HFFc6 (cell line): ENCODE measurements at places on chromosomes 5 and 9. TPM values are rescaled to one million over a fixed set of nuclear protein-coding genes. Genes with fewer than 3 reads are reported as not detected.

Gene WNK2
- total RNA-seq = not detected in 2 replicates

Gene MAP1B
- total RNA-seq = 149 to 236 TPM (median 215 TPM) in 3 replicates

Gene PRR16
- total RNA-seq = 57.9 to 70.9 TPM (median 69.7 TPM) in 3 replicates

Gene SPINK7
- total RNA-seq = not detected in 3 replicates

Gene BNC2
- total RNA-seq = 18.1 to 24.1 TPM (median 19.0 TPM) in 3 replicates

Gene KIF12
- not detected in 3 replicates for total RNA-seq

Gene LHX3
- total RNA-seq = not detected in 2 replicates

Gene MYOZ3
- not detected in 2 replicates for total RNA-seq

Gene DAPK1
- total RNA-seq = 0.12 to 0.35 TPM (median 0.19 TPM) in 3 replicates

Gene SLC34A3
- not detected in 3 replicates for total RNA-seq

Gene ITK
- total RNA-seq = not detected in 3 replicates

GRCh38 chr5:30698217-30698616, 495.3 kb upstream of the CDH6 start:
- no peaks in the 10 kb centered on the region for H3K36me3 ChIP-seq
- H3K4me1 ChIP-seq = no peaks in the 10 kb centered on the region
- H3K27ac ChIP-seq = no peak overlapping the region
- no peak for DNase-seq
- H3K27me3 ChIP-seq = no peaks in the 10 kb centered on the region; the same call in 1 of the 2 replicates

DNA sequence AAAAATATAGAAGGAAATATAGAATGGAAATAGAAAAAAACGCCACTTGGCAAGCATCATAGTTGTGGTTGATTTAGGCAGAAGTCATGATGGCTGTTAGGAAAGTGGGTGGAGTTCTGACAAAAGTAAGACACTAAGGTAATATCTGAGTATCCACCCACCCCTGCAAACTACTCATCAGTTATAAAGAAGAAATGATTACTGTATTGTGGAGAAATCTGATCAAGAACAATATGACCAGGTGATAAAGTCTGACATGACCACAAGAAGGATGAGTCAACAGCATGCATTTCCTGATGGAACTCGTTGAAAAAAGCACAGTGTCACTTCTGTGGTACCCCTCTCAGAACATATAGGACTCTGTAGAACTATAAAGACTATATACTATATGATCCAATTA, 343.4 kb upstream of the PAPPA start:
- H3K36me3 ChIP-seq = no peaks in the 10 kb centered on the region
- H3K4me3 ChIP-seq = no peak overlapping the region
- no peak overlapping the region for H3K27ac ChIP-seq
- no peaks in the 10 kb centered on the region for H3K27me3 ChIP-seq

DNA sequence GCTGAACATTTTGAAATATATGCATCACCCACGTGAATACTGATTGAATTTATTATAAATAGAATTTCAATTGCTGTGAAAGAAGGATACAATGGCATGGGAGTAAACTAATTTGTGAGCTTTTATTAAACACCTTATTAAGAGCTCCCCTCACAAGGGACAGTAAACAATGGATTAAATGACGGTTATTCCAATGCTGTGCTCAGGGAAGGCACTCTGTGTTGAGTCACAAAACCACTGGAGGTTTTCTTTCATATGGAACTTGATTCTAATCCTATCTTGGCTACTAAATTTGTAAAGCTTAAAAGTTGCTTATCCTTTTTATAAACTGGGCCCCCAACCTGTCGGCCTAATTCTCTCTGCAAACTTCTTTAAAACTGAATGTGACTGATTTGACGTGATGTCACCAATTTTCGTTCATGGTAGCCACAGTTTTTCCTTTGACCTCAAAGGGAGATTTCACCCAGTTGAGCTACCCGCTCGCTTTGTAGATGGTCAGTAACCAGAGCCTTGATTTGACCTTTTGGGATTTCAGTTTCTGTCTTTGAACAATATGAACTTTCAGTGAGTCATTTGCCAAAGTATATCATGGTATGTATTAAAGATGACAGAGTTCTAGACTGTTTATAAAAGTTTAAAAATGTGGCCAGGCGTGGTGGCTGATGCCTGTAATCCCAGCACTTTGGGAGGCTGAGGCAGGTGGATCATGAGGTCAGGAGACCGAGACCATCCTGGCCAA, 61.3 kb upstream of the PIK3R1 start:
- H3K4me3 ChIP-seq = no peak overlapping the region
- DNase-seq = no peak
- H3K36me3 ChIP-seq = no peaks in the 10 kb centered on the region
- no peaks in the 10 kb centered on the region; the same call in 1 of the 2 replicates for H3K27me3 ChIP-seq

DNA sequence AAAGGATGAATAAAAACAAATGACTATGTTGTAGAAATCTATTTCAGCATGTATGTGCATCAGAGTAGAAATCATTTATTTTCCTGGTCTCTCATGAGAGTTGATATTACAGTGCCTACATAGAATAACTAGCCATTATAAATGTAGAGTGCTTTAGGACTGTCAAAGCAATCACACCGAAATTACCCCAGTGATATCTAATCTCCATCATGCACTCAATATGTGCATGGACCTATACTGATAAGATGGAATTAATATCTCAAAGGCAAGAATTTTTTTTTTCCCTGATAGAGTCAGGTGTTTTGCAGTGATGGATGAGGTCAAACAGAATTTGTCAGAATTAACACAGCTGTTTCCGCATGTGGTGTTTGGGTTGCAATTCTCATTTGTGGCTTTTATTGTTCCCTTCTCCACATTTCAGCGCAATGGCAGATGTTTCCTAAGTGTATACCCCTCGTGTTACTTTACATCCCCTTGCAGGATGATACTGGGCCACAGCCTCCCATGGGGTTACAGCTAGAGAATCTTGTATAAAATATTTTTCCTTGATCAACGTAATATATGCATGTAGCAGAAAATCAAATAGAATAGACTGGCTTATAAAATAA, 298.8 kb downstream of the RASEF start:
- no peaks in the 10 kb centered on the region for H3K36me3 ChIP-seq
- no peak for DNase-seq
- H3K27me3 ChIP-seq = no peaks in the 10 kb centered on the region; the same call in 1 of the 2 replicates

DNA sequence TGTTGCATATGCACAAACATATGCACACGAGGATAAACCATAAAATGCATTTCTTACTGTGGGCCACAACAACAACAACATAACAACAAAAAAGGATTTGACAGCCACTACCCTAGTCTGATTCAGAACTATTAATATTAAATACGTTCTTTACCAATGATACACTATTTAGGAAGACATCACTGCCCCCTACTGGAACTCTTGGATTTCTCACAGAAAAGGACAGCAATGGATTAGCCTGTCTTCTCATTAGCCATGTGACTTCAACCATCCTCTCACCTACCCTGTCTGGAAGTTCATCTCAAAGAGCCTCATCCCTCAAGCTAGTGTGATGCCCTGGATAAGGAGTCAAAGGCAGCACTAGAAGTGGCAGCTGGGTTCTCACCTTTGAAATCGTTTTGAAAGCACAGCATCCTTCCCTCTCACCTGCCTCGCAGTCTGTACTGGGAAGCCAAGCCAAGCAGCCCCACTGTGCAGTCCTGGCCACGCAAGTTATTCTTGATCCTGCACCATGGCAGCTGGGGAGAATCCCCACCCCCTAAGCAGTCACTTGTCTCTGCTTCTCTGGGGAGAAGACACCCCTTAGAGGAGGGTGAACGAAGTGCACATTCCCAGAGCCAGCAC, 64.6 kb downstream of the SH3TC2 start:
- DNase-seq = peak; percentile 70
- H3K4me3 ChIP-seq = no peak overlapping the region
- no peaks in the 10 kb centered on the region for H3K27me3 ChIP-seq
- peaks cover 58% of the 10 kb centered on the region for H3K4me1 ChIP-seq
- no peak overlapping the region; the same call in 1 of the 2 replicates for H3K27ac ChIP-seq

DNA sequence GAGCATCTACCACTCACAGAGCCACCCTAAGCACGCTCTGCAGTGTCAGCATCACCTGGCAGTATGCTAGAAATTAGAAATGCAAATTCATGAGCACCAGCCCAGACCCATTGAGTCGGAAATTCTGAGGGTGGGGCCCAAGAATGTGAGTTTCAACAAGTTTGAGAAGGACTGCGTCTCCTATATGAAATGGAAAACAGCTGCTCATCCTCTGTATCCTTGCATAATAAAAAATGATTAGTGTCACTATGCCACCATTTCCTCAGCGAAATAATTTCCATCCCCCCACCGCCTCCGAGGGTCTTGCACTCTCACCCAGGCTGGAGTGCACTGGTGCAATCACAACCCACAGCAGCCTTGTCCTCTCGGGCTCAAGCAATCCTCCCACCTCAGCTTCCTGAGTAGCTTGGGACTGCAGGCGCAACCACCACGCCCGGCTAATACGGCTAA, 1.3 kb upstream of the IQGAP2 start:
- DNase-seq = no peak
- peaks cover 12% of the 10 kb centered on the region; the same call in 1 of the 2 replicates for H3K4me1 ChIP-seq
- no peak overlapping the region for H3K27ac ChIP-seq
- peaks cover 38% of the 10 kb centered on the region for H3K27me3 ChIP-seq

DNA sequence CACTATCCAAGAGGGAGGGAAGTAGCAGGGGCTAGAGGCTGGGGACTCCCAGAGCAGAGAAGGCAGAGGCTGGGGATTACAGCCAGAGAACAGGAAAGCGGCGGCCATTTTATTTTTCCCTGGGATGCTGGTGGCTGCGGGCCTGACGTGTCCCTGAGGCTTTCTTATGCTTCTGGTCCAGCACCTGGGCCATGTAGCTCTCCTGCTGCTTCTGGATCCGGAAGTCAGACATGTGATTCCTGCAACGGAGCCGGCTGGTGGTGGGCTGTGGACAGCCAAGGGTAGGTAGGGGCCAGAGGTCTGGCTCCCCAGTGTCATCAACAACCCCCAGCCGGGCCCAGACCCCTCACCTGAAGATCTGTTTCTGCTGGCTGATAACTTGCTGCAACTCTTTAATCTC, 1.8 kb upstream of the PROB1 start:
- DNase-seq = no peak
- no peak overlapping the region for H3K27ac ChIP-seq
- H3K27me3 ChIP-seq = peaks cover 5% of the 10 kb centered on the region
- peaks cover 9% of the 10 kb centered on the region for H3K4me1 ChIP-seq
- H3K36me3 ChIP-seq = peaks cover 3% of the 10 kb centered on the region

GRCh38 chr5:41869724-41870626, at the start of gene OXCT1:
Gene OXCT1, minus strand, starts transcription at chr5:41870425. Its CDS starts 67 bp downstream, at chr5:41870358.
- DNase-seq = peak; percentile 78
- H3K4me3 ChIP-seq = peak within 1 kb of the TSS; percentile 92
- no peaks in the 10 kb centered on the region; the same call in 1 of the 2 replicates for H3K36me3 ChIP-seq
- H3K27ac ChIP-seq = peak within 1 kb of the TSS; percentile 82

GRCh38 chr5:150105928-150106615, 19.7 kb upstream of the CSF1R start:
- H3K36me3 ChIP-seq = no peaks in the 10 kb centered on the region
- H3K4me1 ChIP-seq = peaks cover 42% of the 10 kb centered on the region

DNA sequence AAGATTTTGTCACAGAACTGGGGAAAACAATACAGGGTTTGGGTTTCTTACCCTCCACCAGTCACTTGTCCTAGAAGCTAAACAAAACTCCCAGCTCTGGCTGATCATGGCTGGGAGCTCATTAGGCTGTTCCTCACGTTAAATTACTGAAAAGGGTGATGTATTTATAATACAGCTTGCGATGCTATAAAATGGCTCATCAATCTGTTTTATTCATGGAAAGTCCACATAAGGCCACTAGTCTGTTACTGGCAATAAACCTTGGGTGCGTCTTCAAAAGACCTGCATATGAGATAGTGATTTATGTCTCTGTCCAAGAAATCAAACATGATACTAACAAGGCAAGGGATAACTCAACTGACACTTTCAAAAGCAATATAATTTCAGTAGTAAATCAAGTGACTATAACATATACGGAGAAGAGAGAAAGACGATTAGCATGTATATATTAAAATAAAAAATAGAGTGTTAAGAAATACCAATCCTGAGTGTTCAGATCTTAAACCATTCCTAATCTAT, 219.0 kb downstream of the BNC2 start:
- no peaks in the 10 kb centered on the region; the same call in 1 of the 2 replicates for H3K27me3 ChIP-seq
- DNase-seq = no peak
- no peak overlapping the region for H3K27ac ChIP-seq

DNA sequence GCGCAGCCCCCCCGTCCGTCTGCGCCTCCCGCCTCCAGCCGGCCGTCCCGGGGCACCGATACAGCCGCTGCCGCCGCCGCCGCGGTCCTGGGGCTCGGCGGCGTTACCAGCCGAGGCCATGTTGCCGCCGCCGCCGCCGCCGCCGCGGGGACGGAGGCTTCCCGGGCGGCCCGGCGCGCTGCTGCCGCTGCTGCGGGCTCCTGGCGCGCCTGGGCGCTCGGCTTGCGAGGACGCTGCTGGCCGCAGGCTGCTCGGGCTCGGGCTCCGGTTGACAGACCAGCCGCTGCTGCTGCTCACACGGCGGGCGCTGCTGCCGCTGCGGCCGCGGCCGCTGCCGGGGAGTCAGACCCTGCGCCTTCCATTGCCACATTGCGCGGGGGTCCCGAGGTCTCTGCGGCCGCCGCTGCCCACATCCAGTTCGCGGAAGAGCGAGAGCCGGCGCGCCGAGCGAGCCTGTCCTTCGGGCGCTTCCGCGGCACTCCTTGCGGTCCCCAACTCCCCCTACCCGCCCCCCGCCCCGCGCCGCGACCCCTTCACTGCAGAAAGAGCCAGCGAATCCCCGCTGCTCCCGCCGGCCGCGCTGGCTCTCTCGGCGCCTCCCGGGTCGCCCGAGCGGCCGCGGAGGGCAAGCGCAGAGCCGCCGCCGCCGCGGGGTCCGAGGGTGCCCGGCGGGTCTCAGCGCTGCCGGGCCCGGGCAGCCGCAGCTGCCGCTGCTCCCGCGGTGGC, 8.4 kb downstream of the PTCH1 start:
- peaks cover 35% of the 10 kb centered on the region for H3K4me1 ChIP-seq
- DNase-seq = no peak
- peak overlapping the region; percentile 94 for H3K4me3 ChIP-seq
- peak overlapping the region; percentile 70 for H3K27ac ChIP-seq

GRCh38 chr9:7266911-7267595, 509.3 kb downstream of the KDM4C start:
- H3K27ac ChIP-seq = no peak overlapping the region
- H3K4me3 ChIP-seq = no peak overlapping the region
- H3K27me3 ChIP-seq = peaks cover 5% of the 10 kb centered on the region
- no peaks in the 10 kb centered on the region for H3K36me3 ChIP-seq
